Stomach (tissue), 19 donors: ENCODE measurements at places on chromosomes 13 and 19. TPM values are rescaled to one million over a fixed set of nuclear protein-coding genes. Genes with fewer than 3 reads are reported as not detected.

Gene TDRD12
- not detected for total RNA-seq

Gene ZNF415
- 281 TPM for total RNA-seq

GRCh38 chr13:39350461-39350881 lies 252.5 kb downstream of the LHFPL6 start:
- peak overlapping the region; percentile 39 for H3K27ac ChIP-seq
- peaks cover 16% of the 10 kb centered on the region for H3K4me1 ChIP-seq
- H3K4me3 ChIP-seq = no peak overlapping the region
- DNase-seq = peak; percentile 41

GRCh38 chr19:10568062-10568825 lies 535 bp downstream of the CDKN2D start:
- peak overlapping the region; percentile 92 for H3K27ac ChIP-seq
- no peaks in the 10 kb centered on the region for H3K27me3 ChIP-seq
- H3K4me3 ChIP-seq = peak overlapping the region; percentile 91
- no peaks in the 10 kb centered on the region for H3K36me3 ChIP-seq

GRCh38 chr19:294341-294945 lies 3.2 kb upstream of the PLPP2 start:
- no peaks in the 10 kb centered on the region for H3K27me3 ChIP-seq
- DNase-seq = peak; percentile 51
- peaks cover 34% of the 10 kb centered on the region for H3K4me1 ChIP-seq
- H3K36me3 ChIP-seq = no peaks in the 10 kb centered on the region
- H3K27ac ChIP-seq = no peak overlapping the region
- H3K4me3 ChIP-seq = peak overlapping the region; percentile 23

GRCh38 chr13:34151885-34152284 lies 333.9 kb downstream of the RFC3 start:
- no peaks in the 10 kb centered on the region for H3K27me3 ChIP-seq
- DNase-seq = no peak
- no peaks in the 10 kb centered on the region for H3K36me3 ChIP-seq
- H3K4me3 ChIP-seq = no peak overlapping the region

GRCh38 chr13:74406420-74406819 lies 272.2 kb upstream of the KLF12 start:
- no peaks in the 10 kb centered on the region for H3K4me1 ChIP-seq
- no peak overlapping the region for H3K4me3 ChIP-seq
- no peaks in the 10 kb centered on the region for H3K36me3 ChIP-seq
